Activated CD8-positive, alpha-beta memory T cell treated with anti-CD3 and anti-CD28 coated beads for 1 hour (primary cell): ENCODE measurements at places on chromosomes 12 and 14.

GRCh38 chr12:23576372-23576771 is 373.1 kb downstream of the SOX5 start:
- no peak for DNase-seq

DNA sequence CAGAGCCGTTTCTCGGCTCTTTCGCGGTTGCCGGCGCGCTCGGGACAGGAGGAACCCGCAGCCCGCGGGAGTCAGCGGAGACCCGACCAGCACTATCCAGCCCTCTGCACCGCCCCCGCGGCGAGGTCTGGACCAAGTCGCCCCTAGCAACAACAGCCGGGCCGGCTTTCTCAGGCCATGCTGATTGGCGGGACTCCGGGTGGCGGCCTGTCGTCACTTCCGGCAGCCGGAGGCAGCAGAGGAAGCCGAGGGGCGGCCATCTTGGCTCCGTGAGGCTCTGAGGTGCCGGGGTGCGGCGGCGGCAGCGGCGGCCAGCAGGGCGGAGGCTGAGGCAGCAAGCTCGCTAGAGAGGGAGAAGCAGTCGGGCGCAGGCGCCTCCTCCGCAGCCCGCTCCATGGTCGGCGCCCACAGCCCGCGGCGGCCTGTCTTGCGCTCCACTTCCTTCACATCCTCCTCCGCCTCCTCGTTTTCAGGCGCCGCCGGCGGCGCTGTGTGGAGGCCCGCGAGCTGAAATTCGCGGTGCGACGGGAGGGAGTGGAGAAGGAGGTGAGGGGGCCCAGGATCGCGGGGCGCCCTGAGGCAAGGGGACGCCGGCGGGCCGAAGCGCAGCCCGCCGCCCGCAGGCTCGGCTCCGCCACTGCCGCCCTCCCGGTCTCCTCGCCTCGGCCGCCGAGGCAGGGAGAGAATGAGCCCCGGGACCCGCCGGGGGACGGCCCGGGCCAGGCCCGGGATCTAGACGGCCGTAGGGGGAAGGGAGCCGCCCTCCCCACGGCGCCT is at the start of gene MARK3:
MARK3 (plus strand) TSS at position 264 of the 777 bp plus-strand sequence. CDS start 615 bp downstream, outside the sequence.
- DNase-seq = peak; percentile 93

DNA sequence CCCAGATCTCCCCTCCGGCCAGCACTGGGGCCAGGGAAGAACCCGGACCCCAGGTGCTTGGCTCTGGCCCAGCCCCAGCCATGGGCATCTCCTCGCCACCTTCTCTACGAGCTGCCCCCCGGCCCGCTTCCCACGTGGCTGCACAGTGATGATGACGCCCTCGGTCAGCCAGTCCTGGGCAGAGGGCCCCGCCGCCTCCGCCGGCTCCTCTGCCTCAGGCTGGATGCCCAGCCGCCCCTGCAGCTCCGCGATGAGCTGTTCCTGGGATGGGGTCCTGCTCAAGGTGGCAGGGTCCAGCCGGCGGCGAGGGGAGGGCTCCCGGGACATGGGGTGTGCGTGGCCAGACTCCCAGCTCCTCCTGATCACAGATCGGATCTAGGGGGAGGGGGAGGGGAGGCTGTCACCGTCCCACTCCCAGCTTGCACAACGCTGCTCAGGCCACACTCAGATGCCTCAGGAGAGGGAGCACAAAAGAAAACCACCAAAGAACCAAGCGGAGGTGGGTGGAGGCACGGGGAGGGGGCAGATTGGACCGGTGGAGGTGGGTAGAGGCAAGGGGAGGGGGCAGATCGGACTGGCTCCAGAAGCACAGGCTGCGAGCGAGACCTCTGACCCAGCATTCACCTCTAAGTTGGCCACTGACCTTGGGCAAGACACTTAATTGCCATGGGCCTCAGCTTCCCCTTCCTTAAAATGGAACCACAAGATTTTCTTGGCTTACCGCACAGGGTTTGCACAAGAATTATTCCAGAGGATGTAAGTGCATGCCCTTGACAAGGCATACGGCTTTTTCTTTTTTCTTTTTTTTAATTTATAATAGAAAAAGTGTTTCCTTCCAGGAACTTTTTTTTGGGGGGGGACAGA is 16.1 kb upstream of the RPLP0 start:
- DNase-seq = no peak

DNA sequence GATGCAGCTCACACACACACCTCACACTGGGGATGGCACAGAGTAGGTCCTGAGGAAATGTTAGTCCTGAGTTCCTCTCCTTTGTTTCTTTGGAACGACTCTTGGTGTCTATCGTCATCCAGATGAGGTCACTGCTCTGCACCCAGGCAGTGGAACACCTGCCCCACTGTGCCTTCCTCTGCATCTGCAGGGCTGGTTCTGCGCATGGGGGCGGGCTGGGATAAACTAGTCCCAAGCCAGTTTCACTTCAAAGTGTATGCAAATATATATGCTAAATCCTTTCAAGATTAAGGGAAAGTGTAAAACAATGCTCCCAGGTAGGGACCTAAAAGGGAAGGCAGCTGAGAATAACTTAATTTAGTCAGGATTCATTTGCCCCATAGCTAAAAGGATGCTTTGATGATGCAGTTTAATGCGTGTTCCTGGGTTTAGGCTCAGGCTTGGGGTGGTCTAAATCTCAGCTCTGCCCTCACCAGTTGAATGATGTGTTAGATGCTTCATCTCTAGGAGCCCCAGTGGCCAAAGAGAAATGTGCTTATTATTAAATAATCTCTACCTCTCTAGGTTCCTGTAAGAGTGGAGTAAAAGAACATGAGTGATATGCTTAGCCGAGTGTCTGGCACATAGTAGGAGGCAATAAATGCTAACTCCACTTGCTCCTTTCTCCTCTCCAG is 47.1 kb upstream of the OVCH1 start:
- no peak for DNase-seq

DNA sequence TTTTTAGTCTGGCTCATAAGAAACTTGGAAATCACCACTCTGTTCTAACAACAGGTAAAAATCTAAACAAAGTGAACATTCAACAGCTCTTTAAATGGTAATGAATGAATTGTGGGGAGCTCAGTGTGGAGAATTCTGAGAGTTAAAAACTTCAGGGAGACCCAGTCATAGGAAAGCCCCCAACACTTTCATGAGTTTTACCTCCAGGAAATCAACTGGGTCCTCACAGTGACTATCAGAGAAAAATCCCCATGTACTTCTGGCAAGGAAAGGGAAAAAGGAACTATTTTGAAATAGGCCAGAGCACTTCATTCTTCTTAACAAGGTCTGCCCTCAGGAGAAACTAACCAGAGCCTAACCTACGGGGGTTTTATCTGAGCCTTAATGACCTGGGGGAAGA is 134.7 kb downstream of the CMAS start:
- DNase-seq = no peak

- DNase-seq = peak; percentile 26
Measured at GRCh38 chr14:54488318-54488645, 498 bp downstream of the GMFB start.

- no peak for DNase-seq
Measured at GRCh38 chr14:103545219-103545914, 16.4 kb downstream of the TRMT61A start.

- DNase-seq = no peak
Measured at GRCh38 chr14:89428173-89428523, 11.1 kb upstream of the FOXN3 start.

DNA sequence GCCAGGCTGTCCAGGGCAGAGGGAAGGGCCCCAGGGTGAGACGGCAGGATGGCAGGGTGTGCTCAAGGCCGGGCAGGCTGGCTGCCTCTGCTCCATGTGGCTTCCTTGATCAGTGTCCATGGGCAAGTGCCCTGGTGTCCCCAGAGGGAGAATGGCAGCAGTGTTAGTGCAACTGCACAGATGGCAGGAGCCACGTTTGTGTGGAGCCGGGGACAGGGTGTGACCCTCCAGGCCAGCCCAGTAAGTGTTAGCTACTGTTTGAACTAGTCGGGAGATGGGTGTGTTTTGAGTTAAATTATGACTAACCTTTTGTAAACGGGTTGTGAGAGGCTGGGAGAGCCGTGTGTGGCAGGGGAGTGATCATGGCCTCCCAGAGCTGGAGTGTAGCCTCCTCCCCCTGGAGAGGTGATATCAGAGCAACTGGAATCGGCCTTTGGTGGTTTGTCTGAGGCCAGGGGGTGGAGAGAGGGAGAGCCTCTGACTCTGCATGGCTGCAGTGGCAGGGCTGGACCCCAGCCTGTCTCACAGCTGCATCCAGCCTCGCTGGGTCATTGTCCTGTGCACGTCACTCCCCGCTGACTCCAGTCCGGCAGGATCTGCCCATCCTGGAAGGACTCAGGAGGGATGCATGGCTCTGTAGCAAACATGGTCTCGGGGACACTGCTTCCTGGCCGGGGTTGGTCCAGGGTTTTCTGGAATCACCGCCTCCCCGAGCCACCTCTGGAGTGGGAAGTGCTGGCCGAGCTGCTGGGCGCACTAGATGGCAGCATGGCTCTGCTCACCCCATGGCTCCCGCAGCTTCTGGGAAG is 27.8 kb downstream of the AACS start:
- DNase-seq = no peak

GRCh38 chr12:124231980-124232653 is 62.8 kb upstream of the RFLNA start:
- DNase-seq = no peak

DNA sequence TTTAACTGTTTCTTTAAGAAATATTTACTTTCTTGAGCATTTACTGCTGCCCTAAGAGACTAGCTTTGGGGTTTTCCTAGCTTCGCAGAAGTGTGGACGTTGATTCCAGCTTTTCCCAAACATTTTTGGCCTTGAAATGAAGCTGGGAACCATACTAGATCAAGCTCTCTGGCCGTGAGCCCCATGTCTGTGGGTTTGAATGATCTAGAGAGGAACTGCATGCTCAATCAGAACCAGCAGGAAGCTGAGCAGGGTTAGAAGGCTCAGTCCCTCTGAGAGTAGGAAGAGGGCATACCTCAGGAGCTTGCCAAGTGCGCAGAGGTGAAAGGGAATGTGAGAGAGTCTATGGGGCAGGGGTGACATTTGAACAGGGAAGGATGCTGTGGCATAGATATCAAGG is 292.1 kb downstream of the CACNA1C start:
- no peak for DNase-seq

DNA sequence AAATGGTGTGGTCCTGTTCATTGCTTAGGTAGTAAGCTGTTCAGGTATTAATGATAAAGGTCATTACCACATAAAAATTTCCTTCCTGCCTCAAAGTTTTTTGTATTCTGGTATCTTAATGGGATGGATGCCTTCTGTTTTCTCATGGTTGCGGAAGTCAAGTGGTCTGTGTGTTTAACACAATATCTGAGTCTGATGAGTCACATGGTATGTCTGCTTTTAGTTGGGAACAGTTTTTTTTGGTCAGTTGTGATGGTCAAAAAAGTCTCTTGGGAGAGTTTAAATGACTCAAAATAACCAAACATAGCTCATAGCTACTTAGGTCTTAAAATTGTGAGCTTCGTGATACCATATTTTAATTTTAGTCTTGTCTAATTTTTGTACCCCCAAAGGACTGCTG is 40.7 kb downstream of the STK38L start:
- no peak for DNase-seq

DNA sequence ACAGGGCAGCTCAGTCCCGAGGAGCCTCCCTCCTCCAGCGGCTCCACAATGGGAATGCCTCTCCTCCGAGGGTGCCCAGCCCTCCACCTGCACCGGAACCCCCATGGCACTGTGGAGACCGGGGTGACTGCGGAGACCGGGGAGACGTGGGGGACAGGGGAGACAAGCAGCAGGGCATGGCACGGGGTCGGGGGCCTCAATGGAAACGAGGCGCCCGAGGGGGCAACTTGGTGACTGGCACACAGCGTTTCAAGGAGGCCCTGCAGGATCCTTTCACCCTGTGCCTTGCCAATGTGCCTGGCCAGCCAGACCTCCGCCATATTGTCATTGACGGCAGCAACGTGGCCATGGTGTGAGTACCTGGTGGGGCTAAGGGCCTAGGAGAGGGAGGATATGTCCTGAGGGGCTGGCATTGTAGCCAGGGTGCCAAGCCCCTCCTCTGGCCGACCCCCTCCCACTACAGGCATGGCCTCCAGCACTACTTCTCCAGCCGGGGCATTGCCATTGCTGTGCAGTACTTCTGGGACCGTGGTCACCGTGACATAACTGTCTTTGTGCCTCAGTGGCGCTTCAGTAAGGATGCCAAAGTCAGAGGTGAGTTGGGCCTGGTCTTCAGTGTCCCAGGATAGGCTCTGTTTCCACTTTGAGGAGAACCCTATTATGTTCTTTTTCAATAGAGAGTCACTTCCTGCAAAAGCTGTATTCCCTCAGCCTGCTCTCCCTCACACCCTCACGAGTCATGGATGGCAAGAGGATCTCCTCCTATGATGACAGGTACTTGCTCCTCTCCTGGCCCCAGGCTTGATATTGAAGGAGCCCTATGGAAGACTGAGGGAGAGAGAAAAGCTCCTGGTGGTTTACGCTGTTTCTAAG is 2.7 kb downstream of the KHNYN start:
- DNase-seq = no peak

DNA sequence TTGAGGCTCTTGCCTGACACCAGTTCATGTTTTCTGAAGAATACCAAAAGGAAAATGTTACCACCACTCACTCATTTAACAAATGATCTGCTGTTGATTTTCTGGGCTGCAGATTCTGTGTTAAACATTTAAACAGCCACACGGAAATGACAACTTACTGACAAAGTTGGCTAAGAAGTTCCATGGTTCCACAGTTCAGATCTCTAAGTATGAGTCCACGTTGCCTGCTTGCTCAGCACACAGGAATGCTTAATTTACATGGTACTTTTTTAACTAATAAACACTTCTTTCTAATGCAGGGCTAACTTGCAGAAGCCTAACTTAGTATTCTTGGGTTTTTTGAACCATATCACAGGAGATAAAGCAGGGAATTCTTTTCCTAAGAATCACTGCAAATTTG is 34.7 kb downstream of the PTGER2 start:
- DNase-seq = no peak

DNA sequence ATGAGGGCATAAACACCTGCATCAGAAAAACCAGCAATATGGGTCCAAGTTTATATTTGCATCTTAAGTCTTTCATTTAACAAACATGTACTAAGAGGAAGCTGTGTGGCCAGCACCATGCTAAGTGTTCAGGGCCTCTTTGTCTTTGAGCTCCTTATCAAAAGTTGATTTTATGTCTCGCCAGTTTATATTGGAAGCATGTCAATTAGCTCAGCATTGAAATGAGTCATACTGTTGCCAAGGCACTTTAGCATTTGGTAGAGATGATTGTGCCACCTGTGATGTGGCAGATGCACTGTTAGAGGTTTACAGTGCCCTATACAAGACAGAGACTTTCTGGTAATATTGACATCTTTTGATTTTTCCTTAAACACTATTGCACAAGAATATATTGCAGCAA is 68.5 kb downstream of the BHLHE41 start:
- DNase-seq = no peak

- no peak for DNase-seq
Measured at GRCh38 chr14:103191844-103192243, 68.6 kb downstream of the TNFAIP2 start.

DNA sequence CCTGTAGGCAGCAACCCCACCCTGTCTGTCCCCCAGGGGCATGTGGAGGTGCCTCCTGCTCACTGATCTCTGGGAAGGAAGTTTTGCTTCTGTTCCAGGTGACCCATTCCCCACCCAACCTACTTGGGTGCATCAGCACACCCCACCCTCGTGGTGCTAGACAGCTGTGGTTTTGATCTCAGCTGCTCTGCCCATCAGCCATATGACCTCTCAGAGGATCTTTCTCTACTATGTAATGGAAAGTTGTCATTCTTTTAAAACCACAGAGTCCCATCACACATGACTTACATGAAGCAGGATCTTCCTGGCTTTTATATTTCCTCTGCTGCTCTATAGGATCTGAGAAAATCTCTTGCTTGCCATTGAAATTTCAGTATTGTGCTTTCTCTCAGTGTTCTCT is 13.5 kb upstream of the KRT82 start:
- no peak for DNase-seq

- no peak for DNase-seq
Measured at GRCh38 chr14:52442166-52442565, 110.1 kb downstream of the TXNDC16 start.
